ENCODE measurements at places on chromosomes 12 and 14.
A peak's percentile ranks its signal among the peaks of the same experiment; 100 is the strongest.

- no peak for DNase-seq
Observed at GRCh38 chr14:103094406-103095209, at the start of gene EXOC3L4. TSS of gene EXOC3L4 (plus strand) at chr14:103094725. CDS start at chr14:103100220, 5,495 bp downstream.

- DNase-seq = no peak
Observed at GRCh38 chr14:34020014-34020413, 69.1 kb upstream of the EGLN3 start.

DNA sequence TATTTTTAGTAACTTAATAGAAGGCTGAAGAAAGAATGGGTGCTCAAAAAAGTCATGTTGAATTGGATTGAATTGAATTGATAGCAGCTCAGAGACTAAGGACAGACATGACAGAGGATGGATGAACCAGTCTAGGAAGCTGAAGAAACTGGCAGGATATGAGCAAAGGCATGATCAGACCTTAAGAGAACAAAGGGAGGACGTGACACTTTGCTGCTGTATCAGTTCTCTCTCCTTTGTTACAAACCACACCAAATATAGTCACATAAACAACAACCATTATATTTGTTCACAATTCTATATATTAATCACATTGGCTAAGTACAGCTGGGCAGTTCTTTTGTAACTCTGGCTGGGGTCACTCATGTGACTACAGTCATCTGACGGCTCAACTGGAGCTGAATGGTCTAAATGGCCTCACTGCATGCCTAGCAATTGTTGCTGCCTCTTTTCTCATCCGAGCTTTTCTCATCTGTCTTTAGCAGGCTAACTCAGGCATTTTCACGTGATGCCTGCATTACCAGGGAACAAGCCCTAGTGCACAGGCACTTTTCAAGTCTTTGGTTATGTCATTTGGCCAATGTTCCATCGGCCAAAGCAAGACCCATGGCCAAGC is 355.0 kb downstream of the ETNK1 start:
- DNase-seq = no peak

- no peak for DNase-seq
Observed at GRCh38 chr12:93569301-93569655, 3.2 kb upstream of the SOCS2 start.

DNA sequence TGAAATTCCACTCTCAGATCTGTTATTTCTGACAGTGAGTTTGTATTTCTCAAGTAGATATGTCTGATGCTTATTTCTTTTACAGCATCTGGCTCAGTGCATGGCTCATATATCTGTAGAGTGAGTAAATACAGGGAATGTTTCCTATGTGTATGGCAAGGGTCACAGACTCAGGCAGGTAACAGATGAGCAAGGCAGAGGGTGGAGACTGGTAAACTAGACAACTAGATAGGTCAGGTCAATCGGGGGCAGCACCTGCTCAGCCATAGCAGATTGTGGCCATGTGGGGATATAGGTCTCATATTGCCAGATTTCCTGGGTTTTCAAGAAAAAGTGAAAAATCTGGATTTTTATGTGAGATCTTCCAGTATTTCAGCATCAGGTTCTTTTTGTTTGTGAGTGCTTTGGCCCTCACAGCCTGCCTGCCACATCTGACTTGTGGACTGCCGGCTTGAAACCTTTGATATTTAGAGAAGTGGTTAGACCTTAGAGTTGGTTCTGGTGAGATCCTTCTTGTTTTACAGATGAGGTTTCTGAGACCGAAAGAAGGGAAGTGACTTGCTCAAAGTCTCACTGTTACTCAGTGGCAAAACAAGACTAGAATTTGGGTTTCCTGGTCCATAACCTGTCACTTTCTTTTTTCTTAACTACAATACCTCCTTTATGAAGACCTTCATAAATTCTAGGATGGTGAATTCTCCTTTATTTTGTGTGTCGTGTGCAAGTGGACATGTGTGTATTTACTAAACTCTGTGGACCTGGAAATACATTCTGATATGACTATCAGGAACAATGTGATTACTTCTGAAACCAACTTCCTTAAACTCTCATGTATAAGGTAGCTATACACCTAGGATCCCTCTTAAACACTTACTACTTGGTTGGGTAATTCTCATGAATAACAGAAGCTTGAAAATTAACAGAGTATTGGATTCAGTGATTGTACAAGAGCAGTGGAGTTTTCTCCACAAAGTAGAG is 34.4 kb downstream of the PROX2 start:
- DNase-seq = peak; percentile 56

- no peak for DNase-seq
Observed at GRCh38 chr14:59277659-59278058, 89.2 kb downstream of the DAAM1 start.

GRCh38 chr12:118330421-118331018 is 42.2 kb downstream of the TAOK3 start:
- DNase-seq = no peak

GRCh38 chr12:98533723-98534251 is 18.4 kb downstream of the TMPO start:
- no peak for DNase-seq

DNA sequence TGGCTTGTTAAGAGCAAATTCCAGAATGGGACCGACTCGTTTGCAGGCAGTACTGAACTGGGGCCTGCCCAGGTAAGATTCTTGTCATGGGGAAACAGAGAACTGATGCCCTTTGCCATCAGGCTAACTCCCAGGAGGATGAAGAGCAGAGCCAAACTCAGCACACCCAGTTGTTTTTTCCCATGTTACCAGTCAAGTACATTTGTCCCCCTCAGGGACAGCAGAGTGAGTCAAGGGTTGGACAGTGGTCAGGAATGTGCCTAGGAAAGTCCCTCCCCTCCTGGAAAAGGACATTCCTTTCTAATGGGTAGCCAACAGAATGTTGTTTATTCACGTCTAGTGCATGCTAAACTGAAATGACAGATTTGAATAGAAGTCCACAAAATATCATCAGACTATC is 1.6 kb downstream of the ART4 start:
- no peak for DNase-seq

GRCh38 chr12:125089083-125089482 is 23.8 kb downstream of the AACS start:
- no peak for DNase-seq

DNA sequence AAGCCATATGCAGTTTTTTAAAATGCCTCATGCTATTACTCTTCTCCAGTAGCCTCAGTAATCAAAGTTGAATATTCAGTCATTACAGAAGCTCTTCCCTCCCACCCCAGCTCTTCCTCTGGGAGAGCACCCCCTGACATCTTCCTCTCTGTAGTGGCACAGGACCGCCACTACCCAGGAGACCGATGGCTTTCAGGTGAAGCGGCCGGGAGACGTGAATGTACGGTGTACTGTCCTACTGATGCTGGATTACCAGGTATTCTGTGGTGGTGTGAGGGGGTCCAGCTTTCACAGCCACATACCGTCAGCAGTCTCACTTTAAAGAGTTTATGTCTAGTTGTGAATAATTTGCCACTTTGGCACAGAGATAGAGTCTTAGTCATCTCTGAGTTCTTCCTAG is 4.6 kb downstream of the SMARCD1 start:
- no peak for DNase-seq

DNA sequence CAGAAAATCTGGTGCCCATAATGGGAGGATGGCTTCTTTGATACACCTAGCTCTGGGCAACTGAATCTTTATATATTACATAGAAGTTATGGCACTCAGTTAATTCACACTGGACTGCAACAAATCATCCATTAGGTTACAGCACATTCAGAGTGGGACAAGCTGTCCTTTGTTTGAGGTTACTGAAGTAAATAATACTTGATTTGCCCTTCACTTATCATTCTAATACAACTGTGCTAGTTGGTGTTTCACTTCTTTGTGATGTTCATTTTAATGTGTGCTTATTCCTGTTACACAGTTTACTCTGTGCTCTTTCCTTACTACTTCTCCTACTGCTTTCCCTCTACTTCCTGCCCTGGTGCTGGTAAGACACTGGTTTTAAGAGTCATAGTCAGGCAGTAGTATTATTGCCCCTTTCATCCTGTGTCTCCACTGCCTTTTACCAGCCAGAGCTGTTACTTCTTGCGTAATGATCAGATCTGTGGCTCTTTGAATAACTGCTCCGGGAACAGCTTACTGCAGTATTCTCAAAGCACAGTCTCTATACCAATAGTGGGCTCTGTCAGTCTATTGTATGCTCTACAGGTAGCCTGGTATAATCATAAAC is 36.4 kb upstream of the GXYLT1 start:
- DNase-seq = no peak

GRCh38 chr14:59305836-59306555 is 117.5 kb downstream of the DAAM1 start:
- no peak for DNase-seq

GRCh38 chr14:82850576-82850975 is 1316.9 kb upstream of the SEL1L start:
- DNase-seq = no peak

DNA sequence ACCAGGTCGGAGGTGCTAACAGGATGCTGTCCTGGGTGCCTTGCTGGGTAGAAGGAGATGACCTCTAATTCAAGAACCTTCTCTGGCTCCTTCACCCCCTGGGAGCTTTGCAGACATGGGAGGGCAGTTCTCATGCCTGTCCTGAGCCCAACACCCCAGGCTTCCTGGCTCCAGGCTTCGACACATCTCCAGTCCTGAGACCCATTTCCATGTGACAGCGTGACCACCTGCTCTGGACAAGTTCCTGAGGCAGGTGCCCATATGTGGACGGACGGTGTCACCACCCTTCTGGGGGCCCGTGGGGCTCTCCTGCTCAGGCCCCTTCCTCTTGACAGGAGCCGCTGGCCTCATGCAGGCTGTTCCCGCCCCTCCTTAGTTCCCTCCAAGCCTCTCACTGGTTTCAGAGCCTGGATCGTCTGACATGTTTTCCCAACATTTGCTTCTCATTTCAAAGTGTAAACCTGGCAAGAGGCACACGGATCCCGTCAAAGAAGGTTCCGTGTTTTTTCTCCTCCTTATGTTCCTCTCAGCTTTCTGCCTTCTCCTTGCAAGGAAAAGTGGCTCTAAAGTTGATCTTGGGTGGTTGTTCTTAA is 291.9 kb upstream of the RTL1 start:
- no peak for DNase-seq

DNA sequence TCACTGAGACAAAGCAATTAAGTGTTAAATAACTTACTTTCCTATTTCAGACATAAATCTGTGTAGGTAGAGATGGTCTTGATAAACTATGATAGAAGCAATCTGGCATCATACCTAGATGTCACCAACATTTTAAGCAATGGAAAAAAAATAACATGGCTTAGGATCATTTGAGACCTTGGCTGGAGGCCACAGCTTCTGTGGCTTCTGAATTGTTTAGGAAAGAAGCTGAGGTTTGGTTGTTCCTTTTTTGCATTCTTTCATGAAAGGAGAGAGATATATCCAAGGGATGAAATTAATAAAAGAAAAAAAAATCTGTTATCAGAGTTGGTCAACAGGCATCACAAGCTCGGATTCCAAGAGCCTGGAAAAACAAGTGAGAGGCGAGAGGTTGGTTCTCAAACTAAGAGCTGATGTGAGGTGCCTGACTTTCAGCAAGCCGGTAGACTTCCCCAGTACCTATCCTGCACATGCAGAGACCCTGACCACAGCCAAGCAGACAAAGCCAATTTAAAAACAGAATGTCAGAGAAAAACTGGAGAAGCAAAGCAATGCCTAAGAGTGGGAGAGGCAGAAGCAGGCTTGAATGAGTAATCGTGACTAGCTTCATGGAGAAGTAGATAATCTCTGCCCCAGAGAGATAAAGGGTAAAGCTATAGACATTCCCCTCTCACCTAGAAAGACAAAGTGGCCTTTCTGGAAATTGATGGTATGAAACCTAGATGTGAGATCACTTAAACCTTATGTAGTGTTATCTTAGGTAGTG is 43.4 kb upstream of the ST8SIA1 start:
- DNase-seq = no peak

GRCh38 chr12:43988838-43989560 is 153.1 kb downstream of the TMEM117 start:
- DNase-seq = no peak

DNA sequence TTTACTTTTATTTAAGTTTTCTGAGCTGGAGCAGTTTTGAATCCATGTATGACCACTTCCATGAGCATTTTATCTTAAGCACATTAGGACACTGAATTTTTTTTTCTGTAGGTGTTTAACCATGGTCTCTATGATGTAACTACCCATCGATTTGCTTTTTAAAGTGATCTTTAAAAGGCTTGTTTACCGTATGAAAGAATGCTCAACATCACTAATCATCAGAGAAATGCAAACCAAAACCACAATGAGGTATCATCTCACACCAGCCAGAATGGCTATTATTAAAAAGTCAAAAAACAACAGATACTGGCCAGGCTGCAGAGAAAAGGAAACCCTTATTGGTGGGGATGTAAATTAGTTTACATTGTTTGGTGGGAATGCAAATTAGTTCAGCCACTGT is 23.0 kb downstream of the GLRX5 start:
- DNase-seq = no peak

DNA sequence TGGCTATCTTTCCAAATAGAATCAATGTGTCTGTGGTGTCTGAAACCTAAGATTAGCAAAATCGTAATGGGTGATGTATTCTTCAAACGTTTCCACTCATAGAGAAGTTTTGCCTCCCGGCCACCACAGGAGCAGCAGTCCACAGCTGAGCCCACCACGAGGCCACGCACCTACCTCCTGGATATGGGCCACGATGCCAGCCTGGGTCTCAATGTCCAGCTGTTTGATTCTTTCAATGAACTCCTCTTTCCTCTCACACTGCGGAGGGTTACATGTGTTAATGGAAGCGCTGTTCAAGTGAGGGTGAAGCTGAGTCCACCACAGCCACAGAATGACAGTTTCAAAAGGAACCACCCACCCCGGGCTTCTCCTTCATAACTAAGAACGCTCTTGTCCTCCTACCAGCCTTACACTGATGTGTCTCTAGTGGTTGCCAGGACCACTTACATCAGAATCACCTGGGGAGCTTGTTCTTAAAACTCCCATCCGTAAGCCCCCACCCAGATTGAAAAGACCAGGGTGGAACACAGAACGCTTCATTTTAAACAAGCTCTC is 75.3 kb downstream of the CCDC88C start:
- DNase-seq = no peak

- no peak for DNase-seq
Observed at GRCh38 chr12:104490186-104490585, 33.4 kb downstream of the CHST11 start.

DNA sequence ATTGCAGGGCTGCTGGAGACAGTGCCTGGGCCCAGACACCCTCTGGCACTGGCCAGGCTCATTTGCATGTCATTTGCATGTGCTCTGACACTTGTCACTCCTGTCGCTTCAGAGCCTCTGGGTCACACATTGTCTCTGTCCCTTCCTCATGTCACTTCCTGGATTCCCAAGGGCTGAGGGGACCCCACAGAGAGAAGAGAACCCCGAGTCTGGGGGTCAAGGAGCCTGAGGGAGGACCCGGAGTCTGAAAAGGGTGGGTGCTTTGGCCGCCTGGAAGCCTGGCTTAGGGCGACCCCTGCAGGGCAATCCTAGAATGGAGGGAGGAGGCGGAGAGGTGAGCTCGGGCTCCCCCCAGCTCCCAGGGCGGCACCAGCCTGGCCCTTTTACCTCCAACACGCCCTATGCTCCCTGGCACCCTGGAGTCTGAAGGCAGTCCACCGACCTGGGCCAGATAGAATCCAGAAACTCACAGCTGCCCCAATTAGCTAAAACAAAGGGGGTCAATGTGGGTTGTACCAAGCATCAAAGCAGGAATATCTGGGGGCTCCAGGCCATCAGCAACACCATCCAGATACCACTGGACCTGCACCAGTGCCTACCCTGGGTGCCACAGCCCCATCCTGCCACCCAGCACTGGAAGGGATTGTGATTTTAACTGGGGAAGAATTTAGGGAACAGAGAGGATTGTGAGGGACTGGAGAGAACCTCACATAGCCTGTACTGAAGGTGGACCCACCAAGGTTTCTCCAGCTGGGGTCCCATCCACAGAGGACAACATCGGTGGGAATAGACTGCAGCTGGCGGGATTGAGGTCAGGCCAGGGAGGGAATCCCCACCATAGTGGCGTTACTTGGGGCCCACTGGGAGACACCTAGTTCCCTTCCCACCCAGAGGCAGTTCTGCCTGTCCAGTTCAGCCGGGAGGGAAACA is 21.8 kb upstream of the KRT78 start:
- peak; percentile 79 for DNase-seq

All from CD8-positive, alpha-beta T cell (primary cell).